ENCODE measurements at places on chromosomes 16 and 17. TPM values are rescaled to one million over a fixed set of nuclear protein-coding genes. Genes with fewer than 3 reads are reported as not detected.
A peak's percentile ranks its signal among the peaks of the same experiment; 100 is the strongest.

DNA sequence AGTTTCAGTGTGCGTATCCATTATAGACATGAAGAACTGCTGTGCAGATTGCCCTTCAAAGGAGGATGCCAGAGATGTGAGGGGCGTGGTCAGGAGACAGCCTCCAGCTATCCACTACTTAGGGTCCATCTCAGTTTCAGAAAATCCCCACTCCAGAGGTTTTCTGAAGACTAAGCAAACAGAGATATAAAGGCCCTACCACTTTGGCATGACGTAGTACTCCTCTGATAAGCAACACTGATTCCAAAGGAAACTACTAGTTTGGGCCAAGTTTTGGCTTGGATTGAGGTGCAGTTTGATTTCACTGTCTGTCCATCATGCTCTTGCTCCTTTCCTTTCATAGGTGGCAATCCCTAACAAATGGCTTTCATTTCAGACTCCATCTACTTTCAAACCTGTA is 228.7 kb downstream of the CDH8 start:
- H3K27ac ChIP-seq, result no peak overlapping the region
- H3K4me1 ChIP-seq, result no peaks in the 10 kb centered on the region
- no peaks in the 10 kb centered on the region for H3K36me3 ChIP-seq
- no peak overlapping the region for H3K4me3 ChIP-seq
- no peaks in the 10 kb centered on the region for H3K27me3 ChIP-seq

DNA sequence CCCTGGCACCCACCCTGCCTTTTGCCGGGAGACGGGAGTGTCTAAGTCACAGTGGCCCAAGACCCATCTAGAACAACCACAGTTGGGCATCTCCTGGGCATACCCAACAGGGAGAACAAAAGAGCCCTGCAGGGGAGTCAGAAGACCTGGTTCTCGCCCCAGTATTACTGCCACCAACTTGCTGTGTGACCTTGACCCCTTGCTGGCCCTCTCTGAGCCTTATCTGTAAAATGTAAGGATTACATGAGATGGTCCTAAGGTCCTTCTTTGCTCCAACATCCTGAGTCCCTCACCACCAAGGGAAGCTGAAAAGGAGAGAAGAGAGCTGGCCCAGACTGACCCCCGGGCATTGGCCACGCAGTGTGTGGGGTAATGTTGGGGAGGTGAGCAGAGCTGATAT is 119.0 kb downstream of the CCT6B start:
- no peaks in the 10 kb centered on the region for H3K4me1 ChIP-seq
- H3K36me3 ChIP-seq, result no peaks in the 10 kb centered on the region
- H3K27me3 ChIP-seq, result peaks cover 28% of the 10 kb centered on the region

The IRX5 gene
- total RNA-seq, result 0.86 TPM

GRCh38 chr17:27667656-27668487 is 36.9 kb downstream of the LGALS9 start:
- no peaks in the 10 kb centered on the region for H3K4me1 ChIP-seq
- no peak overlapping the region for H3K27ac ChIP-seq
- no peaks in the 10 kb centered on the region for H3K27me3 ChIP-seq
- no peak overlapping the region for H3K4me3 ChIP-seq

The MEIOB gene
- 0.59 TPM for total RNA-seq

The KDM6B gene
- 42.1 TPM for total RNA-seq

- no peak overlapping the region for H3K27ac ChIP-seq
- no peaks in the 10 kb centered on the region for H3K4me1 ChIP-seq
- no peak for DNase-seq
- H3K4me3 ChIP-seq, result no peak overlapping the region
- H3K27me3 ChIP-seq, result no peaks in the 10 kb centered on the region
Measured at GRCh38 chr16:14001521-14001920, 69.6 kb upstream of the MRTFB start.

DNA sequence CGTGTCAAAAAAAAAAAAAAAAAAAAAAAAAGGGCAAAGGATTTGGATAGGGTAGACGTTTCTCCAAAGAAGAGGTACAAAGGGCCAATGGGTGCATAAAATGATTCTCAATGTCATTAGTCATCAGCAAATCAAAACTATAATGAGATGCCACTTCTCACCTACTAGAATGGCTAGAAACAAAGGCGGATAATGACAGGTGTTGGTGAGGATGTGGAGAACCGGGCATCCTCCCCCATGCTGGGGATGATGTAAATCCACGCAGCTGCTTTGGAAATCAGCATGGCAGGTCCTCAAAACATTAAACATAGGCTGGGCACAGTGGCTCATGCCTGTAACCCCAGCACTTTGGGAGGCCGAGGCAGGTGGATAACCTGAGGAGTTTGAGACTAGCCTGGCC is 9.4 kb downstream of the ITGAX start:
- no peak overlapping the region for H3K4me3 ChIP-seq
- no peaks in the 10 kb centered on the region for H3K4me1 ChIP-seq
- no peaks in the 10 kb centered on the region for H3K27me3 ChIP-seq

The KAT7 gene
- total RNA-seq, result 79.5 TPM

- no peaks in the 10 kb centered on the region for H3K4me1 ChIP-seq
- H3K27me3 ChIP-seq, result no peaks in the 10 kb centered on the region
- no peaks in the 10 kb centered on the region for H3K36me3 ChIP-seq
- H3K4me3 ChIP-seq, result no peak overlapping the region
Measured at GRCh38 chr16:49789616-49790015, 66.3 kb downstream of the ZNF423 start.

GRCh38 chr17:72900654-72900971 is 191.9 kb downstream of the SLC39A11 start:
- no peak overlapping the region for H3K4me3 ChIP-seq
- H3K4me1 ChIP-seq, result peaks cover 18% of the 10 kb centered on the region
- no peak for DNase-seq
- H3K36me3 ChIP-seq, result no peaks in the 10 kb centered on the region
- no peak overlapping the region for H3K27ac ChIP-seq

DNA sequence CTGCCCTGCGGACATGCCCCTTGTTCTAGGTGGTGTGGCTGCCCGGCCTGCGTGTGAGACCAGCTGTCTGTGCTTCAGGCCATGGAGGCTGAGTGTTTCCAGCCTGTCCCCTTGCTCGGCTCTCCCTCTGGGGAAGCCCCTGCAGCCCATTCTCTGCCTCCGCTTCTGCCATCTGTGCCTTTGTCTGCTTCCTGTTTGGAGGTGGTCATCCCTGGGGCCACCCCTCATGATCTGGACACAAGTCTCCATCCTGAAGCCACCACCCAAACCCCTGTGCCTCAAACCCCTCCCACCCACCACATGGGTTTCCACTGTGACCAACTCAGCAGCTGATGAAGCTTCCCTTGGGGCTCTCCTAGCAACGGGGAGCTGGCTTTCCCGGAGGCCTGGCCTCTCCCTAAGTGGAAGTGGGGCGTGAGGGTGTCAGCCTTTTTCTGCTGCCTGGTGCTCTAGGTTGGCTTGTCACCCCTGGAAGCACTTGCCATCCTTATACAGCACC is 184.9 kb downstream of the SEC14L1 start:
- peak overlapping the region; percentile 98 for H3K27ac ChIP-seq
- no peaks in the 10 kb centered on the region for H3K36me3 ChIP-seq
- DNase-seq, result no peak

DNA sequence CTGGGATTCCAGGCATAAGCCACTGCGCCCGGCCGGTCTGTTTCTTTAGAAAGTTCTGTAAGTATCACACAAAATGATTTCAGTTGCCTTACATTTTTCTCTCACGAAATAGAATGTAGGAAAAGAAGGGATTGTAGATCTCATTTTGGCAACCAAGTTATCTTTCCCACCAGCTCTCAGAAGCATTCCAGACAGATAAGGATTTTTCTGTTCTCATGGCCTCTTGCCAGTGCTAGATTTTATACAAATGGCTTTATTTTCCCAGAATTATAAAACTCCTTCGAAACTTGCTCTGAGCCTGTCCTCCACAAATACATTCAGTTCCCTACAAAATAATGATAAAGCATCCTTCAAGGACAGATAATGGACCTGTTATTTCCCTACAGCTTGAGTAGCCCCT is 46.9 kb downstream of the LCMT1 start:
- DNase-seq, result no peak
- H3K27me3 ChIP-seq, result no peaks in the 10 kb centered on the region
- H3K36me3 ChIP-seq, result peaks cover 6% of the 10 kb centered on the region
- no peak overlapping the region for H3K27ac ChIP-seq
- H3K4me1 ChIP-seq, result no peaks in the 10 kb centered on the region
- no peak overlapping the region for H3K4me3 ChIP-seq

The NKD1 gene
- 11.4 TPM for total RNA-seq

DNA sequence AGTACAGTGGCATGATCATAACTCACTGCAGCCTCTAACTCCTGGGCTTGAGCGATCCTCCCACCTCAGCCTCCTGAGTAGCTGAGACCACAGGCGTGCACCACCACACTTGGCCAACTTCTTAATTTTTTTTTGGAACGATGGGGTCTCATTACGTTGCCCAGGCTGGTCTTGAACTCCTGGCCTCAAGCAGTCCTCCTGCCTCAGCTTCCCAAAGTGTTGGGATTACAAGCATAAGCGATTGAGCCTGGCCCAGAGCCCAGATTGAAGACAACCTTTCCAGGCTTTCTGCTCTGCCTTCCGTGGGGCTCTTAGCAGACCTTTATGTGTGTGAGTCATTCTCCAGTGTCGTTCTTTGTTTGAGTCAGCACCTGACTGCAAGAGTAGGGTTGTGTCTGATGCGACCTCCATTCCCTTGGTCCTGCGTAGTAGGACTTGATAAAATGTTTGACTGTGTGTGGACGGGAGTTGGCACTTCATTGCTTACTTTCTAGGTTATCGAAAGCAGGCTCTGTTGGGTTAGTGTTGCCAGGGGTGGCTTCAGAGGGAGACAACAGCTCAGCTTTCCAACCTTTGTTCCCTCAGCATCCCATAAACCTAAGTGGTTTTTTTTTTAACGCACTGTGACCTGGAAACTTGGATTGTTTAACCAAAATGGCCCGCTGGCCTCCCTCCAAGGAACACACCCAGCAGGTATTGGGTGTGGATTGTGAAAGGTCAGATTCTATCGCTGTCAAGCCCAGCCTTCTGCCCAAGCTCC is 26.4 kb downstream of the EEF2K start:
- no peaks in the 10 kb centered on the region for H3K36me3 ChIP-seq
- H3K27ac ChIP-seq, result peak overlapping the region; percentile 76
- peaks cover 32% of the 10 kb centered on the region for H3K4me1 ChIP-seq
- H3K4me3 ChIP-seq, result peak overlapping the region; percentile 7
- no peaks in the 10 kb centered on the region for H3K27me3 ChIP-seq
- peak; percentile 92 for DNase-seq

The MYL4 gene
- 0.32 TPM for total RNA-seq

The RAB40C gene
- 14.1 TPM for total RNA-seq

- H3K27me3 ChIP-seq, result no peaks in the 10 kb centered on the region
- H3K4me1 ChIP-seq, result no peaks in the 10 kb centered on the region
- H3K27ac ChIP-seq, result no peak overlapping the region
- H3K4me3 ChIP-seq, result no peak overlapping the region
- no peak for DNase-seq
- no peaks in the 10 kb centered on the region for H3K36me3 ChIP-seq
Measured at GRCh38 chr17:41176744-41177387, 1.2 kb downstream of the KRTAP4-2 start.

The RNU2-1 gene
- total RNA-seq, result 5,800 TPM

- H3K27me3 ChIP-seq, result no peaks in the 10 kb centered on the region
- H3K27ac ChIP-seq, result no peak overlapping the region
- H3K4me1 ChIP-seq, result peaks cover 4% of the 10 kb centered on the region
- no peak overlapping the region for H3K4me3 ChIP-seq
Measured at GRCh38 chr16:19914877-19915276, 30.2 kb upstream of the GPRC5B start.

DNA sequence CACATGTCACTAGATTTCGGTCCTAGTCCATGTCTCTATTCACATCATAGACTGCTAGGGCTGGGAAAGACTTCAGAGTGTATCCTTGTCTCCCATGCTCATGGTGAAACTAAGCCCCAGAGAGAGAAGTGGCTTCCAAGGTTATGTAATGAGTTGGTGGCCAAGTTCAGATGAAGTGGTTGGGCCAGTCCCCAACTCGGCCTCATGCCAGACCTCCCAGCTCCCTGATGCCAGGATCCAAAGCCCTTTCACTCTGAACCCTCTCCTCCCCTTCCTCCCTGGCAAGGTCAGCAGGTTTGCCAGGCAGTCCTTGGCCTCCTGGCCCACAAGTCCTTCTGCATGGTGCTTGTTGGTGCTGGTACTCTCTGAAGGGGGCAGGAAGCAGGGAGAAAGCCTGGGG is 189.7 kb downstream of the AXIN2 start:
- no peaks in the 10 kb centered on the region for H3K36me3 ChIP-seq
- H3K4me3 ChIP-seq, result no peak overlapping the region
- H3K27ac ChIP-seq, result no peak overlapping the region
- no peak for DNase-seq

The ETV4 gene
- total RNA-seq, result 51.5 TPM

GRCh38 chr17:50219939-50220465 is 18.6 kb upstream of the COL1A1 start:
- DNase-seq, result no peak
- H3K27ac ChIP-seq, result no peak overlapping the region
- peaks cover 25% of the 10 kb centered on the region for H3K4me1 ChIP-seq
- no peak overlapping the region for H3K4me3 ChIP-seq

The TOX3 gene
- total RNA-seq, result not detected

DNA sequence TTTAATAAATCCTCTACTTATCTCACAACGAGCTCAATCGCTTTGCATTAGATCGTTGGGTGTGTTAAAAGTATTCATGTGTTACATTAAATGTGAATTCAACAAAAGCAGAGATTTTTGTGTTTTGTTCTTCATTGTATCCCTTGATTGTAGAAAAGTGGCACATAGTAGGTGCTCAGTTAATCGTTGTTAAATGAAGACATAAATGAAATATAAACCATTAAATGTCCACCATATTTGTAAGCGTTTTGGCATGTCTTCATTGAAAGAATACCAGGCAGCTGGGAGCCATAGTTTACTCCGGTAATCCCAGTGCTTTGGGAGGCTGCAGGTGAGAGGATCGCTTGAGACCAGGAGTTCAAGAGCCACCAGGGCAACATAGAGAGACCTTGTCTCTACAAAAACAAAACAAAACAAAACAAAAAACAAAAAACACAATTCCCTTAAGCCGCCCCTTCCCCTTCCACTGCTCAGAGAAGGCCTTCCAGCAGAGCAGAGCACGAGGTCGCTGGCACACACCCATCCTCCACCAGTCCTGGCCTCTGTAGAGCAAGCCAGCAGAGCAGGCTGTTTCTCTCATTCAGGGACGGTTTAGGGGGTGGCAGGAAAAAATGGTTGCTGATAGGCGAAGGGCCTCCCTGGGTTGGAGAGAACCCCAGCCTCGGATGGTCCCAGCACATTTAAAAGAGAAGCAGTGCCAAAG is 673 bp upstream of the CHD9 start:
- peaks cover 13% of the 10 kb centered on the region for H3K4me1 ChIP-seq
- H3K27ac ChIP-seq, result peak overlapping the region; percentile 74
- H3K27me3 ChIP-seq, result no peaks in the 10 kb centered on the region
- peak overlapping the region; percentile 87 for H3K4me3 ChIP-seq
